ENCODE measurements at places on chromosomes 4 and X.
A peak's percentile ranks its signal among the peaks of the same experiment; 100 is the strongest.

- DNase-seq: peak; percentile 2
Measured at GRCh38 chrX:71870208-71871098, 40.2 kb upstream of the NHSL2 start.

- no peak for DNase-seq
Measured at GRCh38 chrX:133300591-133300990, 82.4 kb upstream of the TFDP3 start.

DNA sequence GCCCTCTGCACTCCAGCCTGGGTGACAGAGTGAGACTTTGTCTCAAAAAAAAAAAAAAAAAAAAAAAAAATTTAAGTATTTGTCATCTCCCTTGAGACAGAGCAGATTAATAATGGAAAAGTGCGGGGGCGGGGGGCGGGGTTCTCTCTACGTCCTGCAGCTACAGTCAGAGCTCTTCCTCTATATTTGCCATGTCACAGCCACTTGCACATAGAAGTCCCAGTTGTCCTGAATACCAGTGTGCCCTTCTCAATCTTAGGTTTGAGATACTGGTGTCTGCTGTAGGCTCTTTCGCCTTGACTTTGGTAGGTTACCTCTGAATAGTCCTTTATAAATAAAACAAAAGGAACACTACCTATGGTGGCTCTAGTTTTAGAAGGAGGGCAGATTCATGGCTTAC, 237.8 kb upstream of the PGRMC2 start:
- DNase-seq: no peak

DNA sequence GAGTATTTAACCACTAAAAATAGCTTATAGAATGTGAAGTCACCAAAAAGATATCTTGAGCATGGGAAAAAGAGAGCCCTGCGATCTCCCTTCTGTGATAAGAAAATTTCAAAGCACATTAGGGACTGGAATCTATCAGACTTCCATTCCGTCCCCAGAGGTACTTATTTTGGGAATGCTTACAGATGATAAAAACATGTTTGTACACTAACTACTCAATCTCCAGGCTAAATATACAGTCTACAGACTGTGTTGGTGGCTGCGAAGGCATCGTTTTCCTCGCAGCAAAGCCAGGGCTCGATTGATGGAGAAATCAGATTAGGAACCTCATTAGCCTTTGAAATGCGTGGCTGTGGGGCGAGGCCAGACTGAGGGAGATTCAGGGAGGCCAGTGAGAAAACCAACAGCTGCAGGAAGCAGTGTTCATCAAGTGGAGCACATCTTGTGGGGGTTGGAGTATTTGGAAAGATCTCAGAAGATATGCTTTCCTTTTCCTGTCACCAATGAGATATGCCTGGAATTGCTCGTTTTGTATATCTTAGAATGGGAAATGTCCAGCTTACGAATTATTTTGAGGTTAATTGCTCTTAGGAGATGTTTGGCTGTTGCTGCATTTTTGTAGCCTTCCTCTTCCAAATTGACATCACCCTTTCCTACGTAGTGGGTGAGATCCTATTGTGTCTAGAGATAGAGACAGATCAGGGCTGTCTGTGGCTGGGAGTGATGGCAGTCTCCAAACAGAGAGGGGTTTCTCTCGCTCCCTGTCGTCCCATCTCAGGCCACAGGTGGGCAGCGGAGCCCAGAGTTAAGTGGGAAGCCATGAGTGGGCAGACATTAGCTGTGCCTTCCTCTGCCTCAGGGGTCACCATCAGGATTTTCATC, 224.9 kb upstream of the FAT1 start:
- DNase-seq: peak; percentile 6

GRCh38 chrX:80537096-80537495, 116.8 kb downstream of the TENT5D start:
- DNase-seq: no peak

- no peak for DNase-seq
Measured at GRCh38 chrX:135424469-135424868, 2.7 kb downstream of the SMIM10L2A start.

- DNase-seq: no peak
Measured at GRCh38 chr4:116952530-116953136, 132.7 kb downstream of the TRAM1L1 start.

- DNase-seq: no peak
Measured at GRCh38 chrX:40402831-40403533, 177.8 kb upstream of the ATP6AP2 start.

DNA sequence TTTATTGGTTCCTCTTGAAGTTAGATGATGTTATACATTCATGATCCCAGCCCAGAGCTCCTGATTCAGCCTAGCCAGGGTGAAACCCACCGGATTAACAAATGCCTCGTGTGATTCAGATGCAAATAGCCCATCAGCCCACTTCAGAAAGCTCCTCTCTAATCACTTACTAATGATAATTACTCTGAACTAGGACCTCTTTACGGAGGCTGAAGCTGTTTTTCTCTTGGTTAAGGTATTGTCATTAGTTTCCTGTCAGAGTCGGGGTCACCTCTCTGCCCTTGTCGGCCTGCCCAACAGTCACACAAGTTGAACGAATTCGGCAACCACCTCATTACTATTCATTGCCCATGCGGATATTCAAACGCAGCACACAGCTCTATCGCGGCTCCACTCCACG, 36.6 kb downstream of the ZFP42 start:
- no peak for DNase-seq

GRCh38 chr4:132934911-132935310, 214.2 kb upstream of the PCDH10 start:
- no peak for DNase-seq

DNA sequence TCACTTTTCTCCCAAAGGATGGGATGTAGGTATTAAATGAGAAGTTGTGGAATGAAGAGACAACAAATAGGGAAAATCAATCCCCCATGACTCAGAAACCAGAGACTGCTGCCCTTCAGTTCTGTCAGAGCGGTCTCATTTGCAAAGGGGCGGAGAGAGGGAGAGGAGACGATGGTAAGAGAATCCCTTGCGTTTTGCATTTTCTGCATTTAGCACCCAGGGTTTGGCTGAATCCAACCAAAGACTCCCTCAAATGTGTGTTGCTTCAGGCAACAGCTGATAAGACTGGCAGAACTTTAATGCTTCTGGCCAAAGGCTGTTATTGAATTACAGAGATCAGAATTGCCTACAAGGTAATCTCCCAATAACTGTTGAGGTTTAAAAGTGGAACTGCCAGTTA, 230.2 kb downstream of the EVC2 start:
- DNase-seq: no peak

DNA sequence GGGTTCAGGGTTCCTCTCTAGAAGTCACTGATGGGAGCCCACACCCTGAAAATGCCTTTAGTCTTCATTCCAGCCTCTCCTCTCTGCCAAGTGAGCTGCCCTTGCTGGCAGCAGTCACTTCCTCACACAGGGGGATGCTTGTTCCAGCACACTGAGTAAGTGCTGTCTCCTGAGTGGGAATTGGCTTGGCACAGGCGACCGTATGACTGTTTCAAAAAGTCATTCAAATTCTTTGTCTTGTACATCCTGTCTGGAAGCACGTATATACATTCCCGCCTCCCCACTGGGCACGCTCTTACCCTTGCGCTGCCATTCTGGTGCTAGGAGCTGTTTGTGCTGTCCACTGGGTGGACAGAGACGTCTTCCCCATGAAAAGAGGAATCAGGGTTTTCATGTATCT, 40.2 kb upstream of the CD99 start:
- DNase-seq: no peak

- DNase-seq: no peak
Measured at GRCh38 chrX:113289503-113289902, 448.9 kb upstream of the AMOT start.

DNA sequence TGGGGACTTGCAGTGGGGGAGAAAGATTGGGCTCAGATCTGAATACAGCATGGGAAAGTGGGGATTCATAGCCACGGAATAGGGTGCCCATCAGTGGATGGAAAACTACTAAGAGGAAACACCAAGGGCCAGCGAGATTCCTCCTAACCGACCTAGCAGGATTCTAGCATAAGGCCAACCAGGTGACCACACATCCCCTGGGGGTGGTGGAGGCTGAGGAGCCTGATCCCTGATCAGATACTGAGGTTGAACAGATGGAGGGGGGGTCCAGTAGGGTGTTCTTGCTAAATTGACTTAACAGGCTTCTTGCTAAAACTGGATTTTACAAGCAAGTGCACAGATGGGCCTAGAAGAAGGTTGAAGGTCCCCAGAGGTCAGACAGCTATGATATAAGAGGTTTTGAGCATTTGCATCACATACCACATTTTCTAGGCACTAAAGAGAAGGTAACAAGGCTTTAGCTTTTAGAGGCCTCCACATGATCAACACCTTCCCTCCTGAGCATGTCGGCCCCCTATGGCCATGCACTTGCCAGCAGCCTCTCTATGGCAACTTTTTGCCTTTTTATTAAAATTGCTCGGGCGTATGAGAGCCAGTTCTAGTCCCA, 69.1 kb upstream of the PUDP start:
- DNase-seq: peak; percentile 37

DNA sequence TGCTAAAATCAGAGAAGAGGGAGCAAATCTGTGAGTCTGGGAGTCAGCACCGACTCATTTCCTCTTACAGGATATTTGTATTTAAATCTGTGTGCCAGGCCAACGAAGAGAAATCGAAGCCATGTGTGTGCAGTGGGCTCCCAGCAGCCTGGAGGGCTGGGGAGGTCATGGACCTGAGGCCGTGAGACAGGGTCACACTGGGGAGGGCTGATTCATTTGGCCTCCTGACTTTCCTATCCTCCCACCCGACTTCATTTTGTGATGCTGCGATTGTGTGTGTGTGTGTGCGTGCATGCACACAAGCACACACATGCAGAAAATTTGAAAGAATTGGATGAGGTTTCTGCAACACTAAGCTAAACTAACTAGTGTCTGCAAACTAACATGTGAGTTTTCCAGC, 48.7 kb upstream of the STX18 start:
- no peak for DNase-seq

DNA sequence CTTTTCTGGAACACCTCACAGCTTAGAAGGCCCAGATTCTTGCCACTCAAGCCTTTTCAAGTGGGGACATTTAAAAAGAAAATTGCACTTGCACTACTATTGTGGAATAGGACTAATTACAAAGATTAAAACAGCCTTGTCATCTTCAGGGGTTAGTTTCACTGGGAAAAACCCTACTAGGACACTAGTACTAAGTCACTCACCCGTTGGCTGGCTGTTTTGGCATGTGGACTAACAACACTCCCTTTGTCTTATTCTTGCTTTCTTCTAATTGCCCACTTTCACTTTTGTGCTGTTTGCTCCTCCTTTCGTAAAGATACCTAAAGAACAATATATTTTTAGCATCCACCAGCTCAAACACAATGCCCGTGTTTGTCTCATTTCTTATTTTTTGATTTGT, 200.9 kb upstream of the MID1 start:
- no peak for DNase-seq

DNA sequence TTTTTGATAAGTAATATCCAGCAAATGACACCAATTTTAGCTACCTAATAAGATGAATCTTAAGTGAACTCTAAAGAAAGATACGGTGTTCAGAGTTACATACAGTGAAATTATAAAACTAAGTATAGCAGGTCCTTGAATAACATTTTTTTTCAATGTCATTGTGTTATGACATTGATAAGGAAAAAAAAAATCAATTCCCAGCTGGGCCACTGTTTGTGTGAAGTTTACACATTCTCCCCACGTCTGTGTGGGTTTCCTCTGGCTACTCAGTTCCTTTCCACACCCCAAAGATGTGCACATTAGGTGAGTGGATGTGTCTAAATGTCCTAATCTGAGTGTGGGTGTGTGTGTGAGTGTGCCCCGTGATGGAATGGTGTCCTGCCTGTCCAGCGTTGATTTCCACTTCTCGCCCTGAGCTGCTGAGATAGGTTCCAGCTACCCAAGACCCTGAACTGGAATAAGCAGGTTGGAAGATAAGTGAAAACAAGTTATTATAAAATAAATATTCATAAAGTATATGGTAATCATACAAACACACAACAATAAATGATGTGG, 31.2 kb upstream of the PPM1K start:
- DNase-seq: no peak

- no peak for DNase-seq
Measured at GRCh38 chr4:132123870-132124623, 1025.0 kb upstream of the PCDH10 start.

- DNase-seq: no peak
Measured at GRCh38 chr4:85798012-85798770, 323.2 kb downstream of the ARHGAP24 start.

GRCh38 chr4:13182133-13182532, 302.0 kb downstream of the RAB28 start:
- no peak for DNase-seq

GRCh38 chr4:25749150-25749794, 93.6 kb downstream of the SLC34A2 start:
- no peak for DNase-seq

GRCh38 chrX:140712413-140713173, 3.0 kb downstream of the LINC00632 start:
- DNase-seq: no peak

GRCh38 chrX:122625821-122626220, 558.3 kb upstream of the GRIA3 start:
- DNase-seq: no peak

GRCh38 chr4:36011381-36011780, 232.9 kb downstream of the ARAP2 start:
- no peak for DNase-seq

DNA sequence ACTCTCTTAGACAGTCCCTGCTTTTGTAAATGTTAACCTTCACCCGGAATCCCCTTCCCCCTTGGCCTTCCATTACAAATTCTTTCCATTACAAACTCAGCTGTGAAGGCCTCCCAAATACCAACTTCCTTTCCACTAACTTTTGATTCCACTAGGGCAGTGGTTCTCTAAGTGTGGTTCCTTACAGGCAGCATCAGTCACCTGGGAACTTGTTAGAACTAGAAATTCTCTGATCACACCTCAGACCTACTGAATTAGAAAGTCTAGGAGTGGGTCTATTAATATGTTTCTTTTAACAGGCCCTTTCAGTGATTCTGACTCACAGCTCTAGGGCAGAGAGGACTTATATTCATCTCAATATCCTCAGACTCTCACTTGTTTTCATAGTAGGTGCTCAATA, 19.0 kb upstream of the MRPL1 start:
- DNase-seq: no peak

DNA sequence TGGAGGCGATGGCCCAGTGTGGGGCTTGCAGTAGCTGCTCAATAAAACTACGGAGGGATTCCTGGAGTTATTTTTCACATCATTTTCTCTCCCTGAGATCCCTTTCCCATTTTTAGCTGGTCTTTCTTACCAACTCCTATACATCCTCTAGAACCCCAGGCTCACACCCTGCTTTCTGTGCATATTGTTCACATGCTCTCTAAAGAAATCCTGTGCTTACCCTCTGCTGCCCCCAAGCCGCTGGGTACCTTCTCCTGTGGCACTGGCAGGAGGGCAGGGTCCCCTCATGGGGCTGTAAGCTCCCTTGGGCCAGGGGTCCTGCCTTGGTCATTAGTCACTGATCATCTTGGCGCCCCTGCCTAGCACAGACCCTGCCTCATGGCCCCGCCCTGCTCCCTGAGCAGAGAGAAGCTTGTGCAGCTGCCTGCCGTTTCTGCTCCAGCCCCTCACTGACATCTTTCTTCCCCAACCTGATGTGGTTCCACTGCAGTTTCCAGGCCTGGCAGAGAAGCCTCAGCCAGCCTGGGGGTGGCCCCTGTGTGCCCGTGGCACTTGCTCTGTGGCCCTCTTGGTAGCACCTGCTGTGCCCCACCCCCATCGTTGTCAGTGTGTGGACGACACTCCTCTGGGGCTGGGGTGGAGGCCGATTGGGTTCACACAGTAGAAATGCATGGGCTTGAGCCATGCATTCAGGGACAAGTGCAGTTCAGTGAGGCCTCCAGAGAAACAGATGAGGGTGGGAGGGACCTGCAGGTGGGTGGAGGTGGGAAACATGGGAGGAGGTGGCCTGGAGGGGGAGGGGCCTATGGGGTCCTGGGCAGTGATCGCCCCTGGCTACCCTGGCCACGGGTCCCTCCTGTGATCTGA, 69.5 kb downstream of the WFS1 start:
- DNase-seq: no peak

Data from NAMALWA (cell line).